ENCODE measurements at places on chromosomes 7 and 10. TPM values are rescaled to one million over a fixed set of nuclear protein-coding genes. Genes with fewer than 3 reads are reported as not detected.

- no peak overlapping the region for H3K27ac ChIP-seq
- no peaks in the 10 kb centered on the region for H3K36me3 ChIP-seq
- no peak overlapping the region for H3K4me3 ChIP-seq
- H3K27me3 ChIP-seq = no peaks in the 10 kb centered on the region
- no peak for DNase-seq
These were observed 1674.9 kb downstream of the REEP3 start for GRCh38 chr10:65196111-65196510.

GRCh38 chr7:27149842-27150567, 2.4 kb downstream of the HOXA3 start:
- H3K4me1 ChIP-seq = no peaks in the 10 kb centered on the region
- no peak for DNase-seq
- no peak overlapping the region for H3K27ac ChIP-seq
- peaks cover 97% of the 10 kb centered on the region for H3K27me3 ChIP-seq
- H3K36me3 ChIP-seq = no peaks in the 10 kb centered on the region

GRCh38 chr10:72123616-72124015, 35.3 kb upstream of the SPOCK2 start:
- no peak overlapping the region for H3K4me3 ChIP-seq
- H3K27me3 ChIP-seq = no peaks in the 10 kb centered on the region
- no peak overlapping the region for H3K27ac ChIP-seq
- H3K4me1 ChIP-seq = no peaks in the 10 kb centered on the region

DNA sequence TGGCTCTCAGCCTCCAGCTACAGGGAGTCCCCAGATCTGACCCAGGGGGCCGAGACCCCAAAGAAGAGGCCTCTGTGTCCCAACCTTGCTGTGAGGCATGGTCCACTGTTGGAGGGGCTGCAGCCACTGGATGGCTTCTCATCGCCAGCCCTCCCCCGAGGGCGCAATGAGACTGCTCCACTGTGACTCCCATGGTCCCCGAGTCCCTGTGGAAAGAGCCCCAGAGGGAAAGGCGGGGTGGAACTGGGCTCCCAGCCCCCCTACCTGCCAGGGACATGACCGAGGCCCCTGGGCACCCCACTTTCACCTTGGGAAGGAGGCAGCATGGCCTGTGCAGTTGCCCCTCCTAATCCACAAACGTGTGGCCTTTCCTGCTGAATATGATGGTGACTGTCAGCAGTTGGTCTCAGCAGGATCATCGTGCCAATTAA, 33.5 kb upstream of the RET start:
- no peak overlapping the region for H3K27ac ChIP-seq
- no peaks in the 10 kb centered on the region for H3K36me3 ChIP-seq
- no peak overlapping the region for H3K4me3 ChIP-seq
- no peaks in the 10 kb centered on the region for H3K4me1 ChIP-seq
- no peaks in the 10 kb centered on the region for H3K27me3 ChIP-seq

GRCh38 chr7:155769701-155770100, 42.6 kb downstream of the SHH start:
- no peak for DNase-seq
- H3K36me3 ChIP-seq = peaks cover 67% of the 10 kb centered on the region
- H3K27me3 ChIP-seq = no peaks in the 10 kb centered on the region
- H3K4me3 ChIP-seq = no peak overlapping the region
- no peaks in the 10 kb centered on the region for H3K4me1 ChIP-seq

- peak overlapping the region; percentile 90 for H3K27ac ChIP-seq
- peaks cover 28% of the 10 kb centered on the region for H3K4me1 ChIP-seq
- H3K27me3 ChIP-seq = no peaks in the 10 kb centered on the region
- H3K4me3 ChIP-seq = peak overlapping the region; percentile 58
These were observed 135.8 kb downstream of the NRBF2 start for GRCh38 chr10:63268798-63269503.

DNA sequence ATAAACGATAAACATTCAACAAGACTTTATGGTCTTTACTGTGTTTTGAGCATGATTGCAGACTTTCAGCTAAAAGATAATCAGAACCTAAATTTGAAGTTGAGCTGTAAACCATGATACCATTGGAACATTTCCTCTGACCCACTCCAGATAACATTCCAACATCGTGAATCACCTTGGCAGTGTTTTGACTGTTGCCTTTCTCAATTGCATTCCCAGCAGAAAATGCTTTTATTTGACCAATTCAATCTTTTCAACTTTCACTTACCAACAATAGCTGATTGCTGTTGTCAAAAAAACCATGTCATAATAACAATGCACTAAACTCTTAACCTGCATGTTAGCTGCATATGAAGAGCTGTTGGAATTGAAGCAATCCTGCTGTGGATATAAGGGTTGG, 165.5 kb downstream of the MDFIC start:
- peak overlapping the region; percentile 20 for H3K27ac ChIP-seq
- no peaks in the 10 kb centered on the region for H3K36me3 ChIP-seq
- no peak for DNase-seq
- no peak overlapping the region for H3K4me3 ChIP-seq
- no peaks in the 10 kb centered on the region for H3K4me1 ChIP-seq

GRCh38 chr10:83127942-83128575, 1011.2 kb upstream of the GHITM start:
- H3K4me3 ChIP-seq = no peak overlapping the region
- H3K36me3 ChIP-seq = no peaks in the 10 kb centered on the region
- H3K4me1 ChIP-seq = no peaks in the 10 kb centered on the region
- DNase-seq = no peak

- H3K27me3 ChIP-seq = no peaks in the 10 kb centered on the region
- no peaks in the 10 kb centered on the region for H3K36me3 ChIP-seq
- H3K27ac ChIP-seq = peak overlapping the region; percentile 55
These were observed 48.1 kb downstream of the BPGM start for GRCh38 chr7:134694767-134695166.

DNA sequence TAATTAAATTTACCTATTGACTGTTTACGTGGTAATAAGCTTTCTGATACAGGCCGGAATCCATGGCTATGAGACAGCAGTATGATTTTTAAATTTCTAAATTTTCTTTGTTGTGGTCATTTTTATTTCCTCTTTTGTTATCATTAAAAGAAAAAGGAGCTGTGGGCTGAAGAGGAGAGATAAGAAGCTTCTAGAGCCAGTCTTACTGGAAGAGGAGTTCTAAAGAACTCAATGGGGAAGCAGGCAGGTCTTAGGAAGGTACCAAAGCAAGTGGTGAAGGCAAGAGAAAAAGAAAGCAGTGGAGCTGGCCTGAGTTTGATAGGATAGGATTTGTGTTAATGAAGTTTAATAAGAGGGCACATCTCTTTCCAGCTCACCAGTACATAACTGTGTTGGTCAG, 1187.8 kb downstream of the CNTNAP2 start:
- no peak for DNase-seq
- H3K27ac ChIP-seq = no peak overlapping the region
- H3K36me3 ChIP-seq = no peaks in the 10 kb centered on the region

DNA sequence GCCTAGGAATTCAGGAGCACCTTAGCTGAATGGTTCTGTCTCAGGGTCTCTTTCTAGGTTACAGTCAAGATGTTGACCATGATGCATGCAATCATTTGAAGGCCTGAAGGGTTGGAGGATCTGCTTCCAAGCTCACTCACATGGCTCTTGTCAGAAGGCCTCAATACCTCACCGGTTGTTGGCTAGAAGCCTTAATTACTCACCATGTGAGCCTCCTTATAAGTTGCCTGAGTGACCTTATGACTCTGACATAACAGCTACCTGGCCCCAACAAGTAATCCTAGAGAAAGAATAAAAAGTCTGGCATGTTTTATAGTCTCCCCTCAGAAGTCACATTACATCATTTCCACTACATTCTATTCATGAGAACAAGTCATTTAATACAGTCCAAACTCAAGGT, 3.4 kb upstream of the C1GALT1 start:
- no peaks in the 10 kb centered on the region for H3K27me3 ChIP-seq
- peaks cover 10% of the 10 kb centered on the region for H3K4me1 ChIP-seq
- DNase-seq = no peak
- no peaks in the 10 kb centered on the region for H3K36me3 ChIP-seq
- no peak overlapping the region for H3K4me3 ChIP-seq

DNA sequence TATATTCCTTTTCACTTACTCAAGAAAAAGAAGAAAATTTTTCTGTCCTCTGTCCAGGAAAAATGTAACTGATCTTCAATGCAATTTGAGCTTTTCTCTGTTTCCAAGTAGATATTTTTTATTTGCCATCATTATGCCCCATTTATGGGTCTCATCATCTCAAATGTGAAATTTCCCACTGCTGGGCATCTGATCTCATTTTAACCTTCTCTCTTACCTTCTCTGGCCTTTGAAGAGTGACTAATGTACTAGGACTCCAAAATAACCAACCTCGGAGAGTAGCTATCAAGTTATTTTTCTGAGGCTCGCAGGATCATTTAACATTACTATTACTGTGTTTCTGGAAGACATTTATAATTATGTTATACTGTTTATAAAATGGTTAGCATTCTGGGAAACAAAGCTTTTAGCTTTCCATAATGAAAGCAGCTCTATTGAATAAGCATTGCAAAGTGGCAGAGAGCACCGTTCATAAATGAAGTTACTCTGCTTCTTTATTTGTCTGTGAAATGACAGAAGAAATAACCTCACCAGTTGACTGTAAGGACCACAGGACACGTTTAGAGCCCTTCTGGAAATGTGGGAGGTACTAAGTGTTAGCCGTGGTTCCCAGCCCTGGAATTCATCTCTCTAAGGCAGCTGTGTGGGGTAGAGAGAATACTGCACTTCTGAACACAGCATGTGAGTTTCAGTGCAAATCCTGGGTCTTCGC, 33.3 kb upstream of the NMT2 start:
- H3K27ac ChIP-seq = no peak overlapping the region
- no peak overlapping the region for H3K4me3 ChIP-seq
- no peak for DNase-seq
- no peaks in the 10 kb centered on the region for H3K36me3 ChIP-seq
- no peaks in the 10 kb centered on the region for H3K27me3 ChIP-seq

- no peak for DNase-seq
- no peaks in the 10 kb centered on the region for H3K4me1 ChIP-seq
- H3K36me3 ChIP-seq = no peaks in the 10 kb centered on the region
- no peak overlapping the region for H3K4me3 ChIP-seq
- no peaks in the 10 kb centered on the region for H3K27me3 ChIP-seq
- peak overlapping the region; percentile 11 for H3K27ac ChIP-seq
These were observed 139.7 kb upstream of the PCGF5 start for GRCh38 chr10:91080776-91081175.

HTR7 gene
- 0.31 TPM for total RNA-seq

SYNPO2L gene
- 230 TPM for total RNA-seq

FAM13C gene
- total RNA-seq = 4.4 TPM

CTBP2 gene
- 26.0 TPM for total RNA-seq

PILRA gene
- 2.6 TPM for total RNA-seq

HECW1 gene
- total RNA-seq = not detected

CXCL12 gene
- 53.8 TPM for total RNA-seq

ELOVL3 gene
- total RNA-seq = not detected

ICA1 gene
- 51.8 TPM for total RNA-seq

All from right atrium auricular region (tissue), 2 donors.